Gastroesophageal sphincter (tissue), 4 donors: ENCODE measurements at places on chromosomes 13 and 19. TPM values are rescaled to one million over a fixed set of nuclear protein-coding genes. Genes with fewer than 3 reads are reported as not detected.
A peak's percentile ranks its signal among the peaks of the same experiment; 100 is the strongest.

DNA sequence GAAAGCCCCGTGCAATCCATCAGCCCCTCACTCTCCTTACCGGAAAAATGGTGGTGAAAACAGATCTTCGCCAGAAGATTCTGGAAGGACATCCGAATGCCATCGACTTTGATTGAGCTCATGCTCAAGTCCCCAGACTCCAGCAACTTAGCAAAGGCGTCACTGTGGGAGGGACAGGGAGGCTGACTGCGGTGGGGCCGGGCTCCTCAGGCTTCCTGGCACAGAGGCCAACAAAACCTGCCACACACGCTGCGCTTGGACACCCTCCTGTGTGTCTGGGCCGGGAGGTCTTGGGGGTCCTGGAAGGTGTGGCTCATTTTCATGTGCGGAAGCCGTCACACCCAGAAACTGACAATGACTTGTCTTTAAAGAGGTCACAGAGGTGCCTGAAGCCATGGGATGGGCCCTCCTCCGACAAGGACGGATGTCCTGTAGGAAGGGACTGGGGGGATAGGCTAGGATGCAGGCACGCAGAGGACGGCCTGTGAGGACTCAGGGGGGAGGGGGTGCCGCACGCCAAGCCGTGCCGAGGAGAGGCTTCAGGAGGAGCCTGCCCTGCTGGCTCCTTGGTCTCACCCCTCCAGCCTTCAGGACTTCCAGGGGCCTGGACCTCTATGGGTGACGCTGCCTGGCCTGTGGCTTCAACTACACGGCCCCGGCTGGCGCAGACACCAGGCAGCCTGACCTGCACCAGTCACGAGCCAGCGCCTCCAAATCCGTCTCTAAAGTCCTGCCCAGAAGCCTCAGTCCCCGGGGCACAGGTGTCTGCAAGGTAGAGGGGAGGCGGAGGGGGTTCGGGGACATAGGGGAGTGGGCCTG, 12.5 kb downstream of the IZUMO4 start:
- no peak for ATAC-seq

GRCh38 chr19:11191273-11191755, 6.0 kb downstream of the KANK2 start:
- ATAC-seq, result peak; percentile 78

DNA sequence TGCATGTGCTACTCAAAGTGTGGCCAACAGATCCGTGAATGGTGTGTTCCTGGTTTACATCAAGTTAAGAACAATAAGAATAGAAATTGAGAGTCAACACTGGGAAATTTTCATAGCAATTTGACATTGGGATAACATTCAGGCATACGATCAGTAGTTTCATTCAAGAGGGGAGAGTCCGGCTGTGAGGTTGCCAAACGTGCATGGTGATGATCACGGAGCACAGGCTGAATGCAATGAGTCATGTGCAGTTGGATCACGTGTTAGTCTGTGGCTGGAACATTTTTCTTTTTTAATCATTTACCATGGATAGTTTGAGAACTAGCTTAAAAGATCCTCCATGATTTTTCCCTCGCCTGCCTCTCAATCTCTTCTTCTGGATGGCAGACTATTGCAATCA, 2.5 kb upstream of the DCT start:
- ATAC-seq, result no peak

GRCh38 chr19:12655546-12655945, 11.0 kb downstream of the MAN2B1 start:
- ATAC-seq, result no peak

- no peak for ATAC-seq
Observed at GRCh38 chr13:111269508-111269907, 50.9 kb upstream of the TEX29 start.

The LIM2 gene
- not detected for total RNA-seq

The C19orf85 gene
- not detected for total RNA-seq

- ATAC-seq, result no peak
Observed at GRCh38 chr19:45271098-45271734, 20.1 kb downstream of the MARK4 start.

DNA sequence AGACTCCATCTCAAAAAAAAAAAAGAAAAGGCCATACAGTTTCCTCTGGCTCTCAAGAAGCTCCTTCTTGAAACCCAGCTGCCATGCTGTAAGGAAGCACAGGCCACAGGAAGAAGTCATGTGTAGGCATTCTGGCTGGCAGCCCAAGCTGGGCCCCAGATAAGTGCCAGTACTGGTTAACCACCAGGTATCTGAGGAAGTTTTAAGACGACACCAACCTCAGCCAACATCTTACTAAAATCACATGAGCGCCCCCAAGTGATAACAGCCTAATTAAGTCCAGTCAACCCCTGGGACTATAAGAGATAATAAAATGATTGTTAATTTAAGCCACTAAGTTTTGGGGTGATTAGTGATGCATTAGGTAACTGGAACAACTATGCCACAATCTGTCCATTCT, 27.4 kb upstream of the AKT2 start:
- ATAC-seq, result no peak

GRCh38 chr13:97515643-97516042, 81.7 kb downstream of the RAP2A start:
- ATAC-seq, result no peak

DNA sequence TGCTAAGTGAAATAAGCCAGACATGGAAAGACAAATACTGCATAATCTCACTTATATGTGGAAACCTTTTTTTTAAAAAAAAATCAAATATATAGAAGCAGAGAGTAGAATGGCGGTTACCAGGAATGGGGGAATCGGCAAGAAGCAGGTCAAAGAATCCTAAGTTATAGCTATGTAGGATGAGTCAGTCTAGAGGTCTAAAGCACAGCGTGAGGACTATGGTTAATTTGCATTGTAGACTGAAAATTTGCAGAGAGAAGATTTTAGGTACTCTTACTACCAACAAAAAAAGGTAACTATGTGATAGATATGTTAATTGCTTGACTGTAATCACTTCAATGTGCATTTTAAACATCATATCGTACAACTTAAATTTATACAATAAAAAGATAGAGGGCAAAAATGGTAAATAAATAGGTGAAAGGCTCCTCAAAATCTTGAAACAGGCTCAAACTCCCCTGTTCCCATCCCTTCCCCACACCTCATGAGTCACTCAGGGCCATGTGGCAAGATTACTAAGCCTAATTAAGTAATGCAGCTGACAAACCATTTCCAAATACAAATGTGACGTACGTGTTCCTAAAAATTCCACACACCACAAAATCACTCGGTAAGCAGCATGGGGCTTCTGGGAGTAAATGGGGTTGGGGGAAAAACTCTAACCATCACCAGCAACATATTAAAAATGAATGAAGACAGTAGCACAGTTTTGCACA, 159.0 kb downstream of the USP12 start:
- peak; percentile 74 for ATAC-seq

- no peak for ATAC-seq
Observed at GRCh38 chr19:1163934-1164683, 10.0 kb downstream of the SBNO2 start.

The KLF2 gene
- 37.7 TPM for total RNA-seq

- no peak for ATAC-seq
Observed at GRCh38 chr19:51065221-51065960, 499 bp upstream of the KLK13 start.

The DNAJC15 gene
- total RNA-seq, result 9.3 TPM

- ATAC-seq, result no peak
Observed at GRCh38 chr13:42129033-42129432, 80.6 kb downstream of the DGKH start.

- no peak for ATAC-seq
Observed at GRCh38 chr19:40800339-40800996, 1.5 kb downstream of the EGLN2 start.

DNA sequence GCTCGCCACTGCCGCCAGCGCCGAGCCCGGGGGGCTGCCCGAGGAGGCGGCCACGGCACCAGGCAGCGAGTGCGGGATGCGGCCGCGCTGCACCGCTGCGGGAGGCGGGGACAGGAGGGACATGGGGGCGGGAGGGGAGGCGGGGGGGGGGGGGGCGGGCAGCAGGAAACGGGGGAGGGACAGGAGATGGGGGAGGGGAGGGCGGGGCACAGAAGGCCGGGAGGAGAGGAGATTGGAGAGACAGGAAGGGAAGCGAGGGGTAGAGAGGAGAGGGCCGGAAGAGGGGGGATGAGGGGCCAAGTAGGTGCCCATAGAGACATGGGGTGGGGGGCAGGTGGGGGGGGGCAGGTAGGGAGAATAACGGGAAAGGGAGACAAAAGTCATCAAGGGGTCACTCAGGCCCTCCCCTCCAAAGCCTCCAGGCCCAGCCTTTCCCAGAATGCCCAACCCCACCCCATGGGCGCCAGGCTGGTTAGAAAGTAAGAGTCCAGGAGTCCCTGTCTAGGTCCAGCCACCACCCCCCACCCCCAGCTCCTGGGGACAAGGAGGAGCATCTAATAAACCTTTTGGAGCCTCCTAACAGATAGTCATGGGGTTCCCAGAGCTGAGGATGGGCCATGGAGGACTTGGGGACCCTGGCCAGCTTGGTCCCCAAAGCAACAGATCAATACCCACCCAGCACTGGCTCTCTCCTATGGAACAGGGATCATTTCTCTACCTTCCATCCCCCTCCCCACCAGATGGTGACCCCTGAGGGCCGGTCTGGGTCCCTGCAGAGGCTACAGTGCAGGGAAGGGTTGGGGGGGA, 9.5 kb downstream of the NR2F6 start:
- ATAC-seq, result peak; percentile 42

DNA sequence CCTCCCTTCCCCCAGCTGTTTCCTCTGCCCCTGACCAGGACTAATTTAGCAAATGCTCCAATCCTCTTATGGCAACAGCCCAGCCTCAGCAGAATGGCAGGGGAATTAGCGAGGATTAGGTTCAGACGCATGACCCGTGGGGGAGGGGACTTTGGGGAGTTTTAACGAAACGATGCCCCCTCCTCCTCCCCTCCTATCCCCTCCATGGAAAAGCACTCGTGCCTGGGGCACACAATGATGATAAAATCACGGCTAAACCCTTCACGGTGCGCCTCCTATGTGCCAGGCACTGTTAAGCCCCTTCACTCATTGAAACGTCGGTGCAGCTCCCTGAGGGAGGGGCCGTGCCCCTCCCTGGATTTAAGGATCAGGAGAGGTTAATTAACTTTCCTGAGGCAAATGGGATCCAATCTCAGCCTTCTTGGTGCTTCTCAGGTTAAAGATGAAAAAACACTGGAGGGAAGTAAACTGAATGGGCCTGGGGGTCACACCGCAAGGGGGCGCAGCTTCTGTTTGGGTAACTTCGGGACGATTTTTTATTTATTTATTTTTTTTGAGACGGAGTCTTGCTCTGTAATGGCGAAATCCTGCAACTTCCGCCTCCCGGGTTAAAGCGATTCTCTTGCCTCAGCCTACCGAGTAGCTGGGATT, 10.1 kb upstream of the TPRX2 start:
- no peak for ATAC-seq

DNA sequence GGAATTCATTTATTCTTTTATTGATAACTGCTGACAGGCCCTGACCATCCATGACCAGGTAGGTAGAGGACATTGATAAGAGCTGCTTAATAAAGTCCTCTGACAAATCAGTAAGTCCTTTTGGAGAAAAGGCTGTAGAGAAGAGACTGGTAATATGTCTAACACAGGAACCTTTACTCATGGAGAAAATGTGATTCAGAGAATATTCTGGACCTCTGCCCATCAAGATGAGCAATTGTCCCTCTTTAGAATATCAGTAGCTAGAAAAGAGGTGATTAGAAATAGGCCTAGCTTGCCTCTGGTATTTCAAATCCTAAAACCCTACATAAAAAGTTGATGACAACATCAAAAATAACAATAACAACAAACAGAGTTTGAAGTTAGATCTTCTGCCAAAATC, 642.3 kb downstream of the TBC1D4 start:
- no peak for ATAC-seq

The SKA3 gene
- total RNA-seq, result 0.81 TPM

DNA sequence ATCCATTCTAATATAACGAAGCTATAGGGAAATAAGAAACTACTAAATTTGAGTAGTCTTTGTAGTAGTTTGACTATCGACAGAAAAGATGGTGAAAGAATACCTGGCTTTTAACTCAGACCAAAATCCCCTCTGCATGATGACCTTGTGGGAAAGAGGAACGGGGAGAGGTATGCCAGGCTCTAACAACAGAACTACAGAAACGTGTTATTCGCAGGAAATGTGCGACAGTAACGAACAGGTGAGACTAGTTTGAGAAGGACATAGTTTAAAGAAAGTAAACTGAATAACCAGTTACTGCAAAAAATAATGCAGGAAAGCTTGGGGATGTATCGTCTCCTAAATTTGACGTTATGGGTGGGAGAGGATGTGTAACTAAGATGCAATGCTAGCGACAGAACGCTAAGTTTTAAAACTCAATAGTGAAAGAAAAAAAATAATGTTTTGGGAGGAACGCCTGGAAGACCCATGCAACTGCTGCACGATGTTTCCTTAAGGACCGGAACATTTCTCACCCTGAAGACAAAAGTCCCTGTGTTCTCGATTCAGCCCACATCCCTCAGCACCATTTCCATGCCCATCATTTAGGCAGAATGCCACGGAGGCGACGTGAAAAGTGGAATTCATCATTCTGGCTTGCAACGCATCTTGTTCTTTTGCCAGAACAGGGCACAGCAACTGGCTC, 1.6 kb upstream of the RAP2A start:
- ATAC-seq, result no peak

The SEMA6B gene
- total RNA-seq, result 2.0 TPM

The CEACAM3 gene
- not detected for total RNA-seq

- no peak for ATAC-seq
Observed at GRCh38 chr13:75739244-75739868, 103.2 kb downstream of the LMO7 start.
